ENCODE measurements at places on chromosomes 16 and 17.

- no peak for DNase-seq
These were observed 19.6 kb upstream of the SREBF1 start for GRCh38 chr17:17856386-17856785.

- no peak for DNase-seq
These were observed 68.7 kb downstream of the ARSG start for GRCh38 chr17:68359791-68360535.

GRCh38 chr17:41403404-41404023, 6.1 kb upstream of the KRT31 start:
- no peak for DNase-seq

DNA sequence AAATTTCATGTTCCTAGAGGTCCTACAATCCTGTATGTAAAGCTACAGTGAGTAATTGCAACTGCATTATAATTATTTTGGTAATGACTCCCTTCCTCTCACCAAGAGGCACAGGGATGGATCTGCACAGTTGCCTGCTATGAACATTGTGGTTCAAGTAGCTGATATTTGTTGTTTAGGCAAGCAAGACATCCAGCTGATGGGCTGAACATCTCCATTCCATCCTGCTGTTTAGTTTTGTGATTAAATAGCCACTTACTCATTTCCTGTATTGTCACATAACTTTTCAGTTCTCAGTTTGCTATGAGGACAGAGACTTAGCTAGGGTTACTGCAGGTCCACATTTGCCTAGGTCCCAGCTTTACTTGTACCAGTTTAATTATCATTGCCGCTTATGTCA, 181.2 kb upstream of the TBX2 start:
- DNase-seq, result no peak

DNA sequence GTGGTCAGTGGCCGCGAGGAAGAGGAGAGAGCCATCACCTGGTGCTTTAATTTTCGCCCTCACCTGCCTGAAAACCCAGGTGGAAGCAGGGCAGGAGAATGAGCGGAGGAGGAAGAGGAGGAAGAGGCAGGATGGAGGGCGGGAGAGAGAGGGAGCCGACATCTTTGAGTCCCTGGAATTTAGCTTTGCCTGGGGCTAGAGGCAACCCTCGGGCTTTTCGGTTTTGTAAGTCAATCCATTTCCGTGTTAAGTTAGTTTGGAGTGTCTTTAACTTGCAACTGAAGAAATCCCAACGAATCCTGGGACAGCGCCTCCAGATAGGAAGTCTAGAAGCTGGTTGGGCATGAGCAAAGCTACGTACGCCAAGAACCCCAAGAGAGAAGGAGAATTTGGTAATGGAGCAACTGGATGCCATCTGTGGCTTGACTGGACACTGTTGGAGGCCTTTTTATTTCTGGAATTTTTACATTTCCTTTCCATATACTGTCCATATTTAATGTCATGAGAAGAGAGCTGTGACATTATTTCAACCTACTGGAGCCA, 36.9 kb upstream of the ATP2A3 start:
- DNase-seq, result no peak

DNA sequence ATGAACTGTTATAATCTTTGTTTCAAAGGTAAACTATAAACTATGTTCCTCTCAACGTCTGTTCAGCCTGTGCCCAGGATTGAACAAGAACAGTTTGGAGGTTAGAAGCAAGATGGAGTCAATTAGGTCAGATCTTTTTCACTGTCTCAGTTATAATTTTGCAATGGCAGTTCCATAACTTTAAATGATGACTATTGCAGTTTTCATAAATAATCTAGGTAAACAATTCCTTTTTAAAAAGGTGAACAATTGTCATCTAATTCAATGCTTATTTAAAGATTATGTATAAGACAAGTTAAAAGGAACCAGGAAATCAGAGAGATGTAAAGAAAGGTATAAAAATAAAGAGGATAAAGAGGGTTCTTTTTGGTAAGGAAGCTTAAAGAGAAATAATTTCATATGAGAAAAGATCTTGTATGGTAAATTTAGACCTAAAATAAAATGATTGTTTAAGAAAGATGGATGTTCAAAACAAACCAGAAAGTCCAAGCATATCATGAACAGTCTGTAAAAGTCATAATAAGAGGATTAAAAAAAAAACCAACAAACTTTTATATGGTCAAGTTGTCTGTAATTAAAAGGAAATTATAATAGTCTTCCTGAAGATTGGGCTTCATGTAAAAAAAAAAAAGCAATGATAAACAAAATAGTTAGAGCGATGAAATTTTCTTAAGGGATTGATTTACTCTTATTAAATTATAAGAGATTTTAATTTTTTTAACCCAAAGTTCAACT, 6.1 kb downstream of the KRTAP4-9 start:
- DNase-seq, result no peak

- DNase-seq, result no peak
These were observed 30.3 kb upstream of the VAT1L start for GRCh38 chr16:77758046-77758445.

DNA sequence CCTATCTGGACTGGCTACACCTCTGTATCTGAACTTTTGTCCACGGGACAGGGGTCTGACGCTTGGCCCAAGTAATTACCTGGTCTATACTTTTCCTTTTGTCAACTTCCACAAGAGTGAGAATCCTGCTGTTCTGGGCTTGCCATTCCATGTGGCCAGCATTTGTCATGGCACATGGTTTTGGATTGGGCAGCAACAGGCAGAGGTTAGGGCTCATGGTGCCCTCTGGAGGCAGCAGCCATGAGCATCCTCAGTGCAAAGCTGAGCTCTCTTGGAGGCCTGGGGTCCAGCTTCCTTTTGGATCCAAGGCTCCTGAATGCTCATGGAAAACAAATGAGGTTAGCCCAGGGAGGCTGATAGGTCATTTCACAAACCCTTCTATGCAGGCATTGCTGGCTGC, 7.5 kb upstream of the EDC4 start:
- DNase-seq, result no peak

- DNase-seq, result no peak
These were observed 49.1 kb downstream of the TBC1D16 start for GRCh38 chr17:79986411-79987186.

- no peak for DNase-seq
These were observed 52.9 kb downstream of the TTC19 start for GRCh38 chr17:16052486-16052885.

- DNase-seq, result no peak
These were observed 47.2 kb downstream of the GPR139 start for GRCh38 chr16:20026361-20027072.

Measured in naive thymus-derived CD8-positive, alpha-beta T cell (primary cell).